ENCODE measurements at places on chromosomes 4 and X.
A peak's percentile ranks its signal among the peaks of the same experiment; 100 is the strongest.

DNA sequence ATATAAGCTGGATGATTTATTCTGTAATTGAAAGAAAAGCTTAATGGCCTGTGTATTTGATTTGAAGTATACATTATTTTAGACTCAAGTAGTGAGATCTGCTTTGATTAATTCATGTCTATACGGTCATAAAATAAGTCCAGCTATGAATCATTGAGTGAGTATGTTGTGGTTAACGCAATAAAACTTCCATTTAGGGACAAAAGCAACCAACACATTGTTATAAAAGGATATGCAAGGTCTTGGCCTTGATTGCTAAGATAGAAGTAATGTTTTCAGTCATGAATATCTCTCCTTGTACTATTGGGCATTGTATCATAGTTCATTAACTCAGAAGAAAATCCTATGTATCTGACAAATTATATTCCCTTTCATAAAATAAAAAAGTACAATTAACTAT, 162.1 kb downstream of the EPHA5 start:
- no peak for DNase-seq

DNA sequence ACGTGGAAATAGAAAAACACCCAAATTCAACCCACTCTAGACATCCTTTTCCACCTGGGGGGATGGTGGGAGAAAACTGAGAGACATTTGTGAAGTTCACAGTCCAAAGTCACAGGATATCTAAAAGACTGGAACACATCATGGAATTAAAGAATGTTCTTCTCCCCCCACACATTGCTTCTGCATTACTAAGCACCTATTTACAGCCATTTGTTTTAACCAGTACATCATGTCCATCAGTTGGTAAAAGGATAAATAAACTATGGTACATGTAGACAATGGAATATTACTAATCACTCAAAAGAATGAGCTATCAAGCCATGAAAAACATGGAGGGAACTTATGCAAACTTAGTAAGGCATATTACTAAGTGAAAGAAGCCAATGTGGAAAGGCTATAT, 185.5 kb upstream of the ANXA10 start:
- DNase-seq = no peak

DNA sequence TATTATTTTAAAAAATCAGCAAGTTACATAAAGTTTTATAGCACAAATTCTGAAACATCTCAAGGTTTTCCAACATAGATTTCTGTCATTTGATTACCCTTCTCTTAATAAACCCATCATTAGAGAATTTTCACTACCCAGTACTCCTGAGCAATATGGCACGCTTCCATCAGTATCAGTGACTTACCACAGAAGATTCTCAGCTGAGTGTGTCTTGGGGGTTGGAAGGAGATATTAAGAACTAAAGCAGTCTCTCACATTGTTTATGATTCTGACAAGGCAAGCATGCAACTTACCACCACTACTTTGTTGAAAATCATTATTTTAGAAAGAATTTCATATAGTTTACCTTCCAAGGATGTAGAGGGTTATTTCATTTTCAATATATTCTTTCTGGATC, 67.7 kb downstream of the INPP4B start:
- no peak for DNase-seq

- DNase-seq = no peak
Observed at GRCh38 chr4:82761229-82761628, 37.4 kb downstream of the SCD5 start.

GRCh38 chrX:18652636-18653035, 19.3 kb downstream of the RS1 start:
- no peak for DNase-seq

DNA sequence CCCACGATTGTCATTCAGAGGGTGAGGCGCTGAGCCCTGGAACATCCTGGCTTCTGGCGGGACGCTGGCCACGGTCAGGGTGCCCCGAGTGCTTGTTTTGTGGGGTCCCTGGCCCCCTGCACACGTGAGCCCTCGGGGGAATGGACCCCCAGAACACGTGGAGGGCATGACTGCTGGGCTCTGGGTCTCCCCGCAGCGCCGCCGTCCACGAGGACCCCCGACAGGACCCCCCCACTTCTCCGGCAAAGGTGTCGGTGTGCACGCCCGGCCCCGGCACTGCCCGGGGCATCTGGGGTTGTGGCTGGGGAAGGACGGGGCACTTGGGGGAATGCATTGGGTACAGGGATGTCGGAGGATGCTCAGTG, 13.9 kb upstream of the GTPBP6 start:
- DNase-seq = no peak

- DNase-seq = no peak
Observed at GRCh38 chrX:69988955-69989394, 60.8 kb downstream of the AWAT2 start.

- DNase-seq = no peak
Observed at GRCh38 chr4:35506161-35506560, 738.2 kb downstream of the ARAP2 start.

GRCh38 chr4:178136736-178137345, 694.6 kb upstream of the AGA start:
- no peak for DNase-seq

DNA sequence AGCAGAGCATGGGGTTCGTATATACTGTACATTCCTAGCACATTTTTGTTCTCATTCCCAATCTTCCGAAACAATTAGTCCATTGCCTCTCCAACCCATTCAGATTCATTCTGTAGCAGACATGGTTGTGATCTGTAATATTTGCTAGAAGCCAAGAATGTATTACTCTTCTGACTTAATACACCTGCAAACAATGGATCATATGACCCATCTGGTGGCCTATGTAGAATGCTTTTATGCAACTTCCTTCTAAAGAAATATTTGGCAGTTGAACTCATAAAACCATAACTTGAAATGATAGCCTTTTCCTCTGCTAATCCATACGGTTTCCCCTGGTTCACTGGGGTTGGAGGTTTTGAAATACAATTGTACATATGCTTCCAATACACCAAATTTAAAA, 32.8 kb upstream of the SGMS2 start:
- no peak for DNase-seq

DNA sequence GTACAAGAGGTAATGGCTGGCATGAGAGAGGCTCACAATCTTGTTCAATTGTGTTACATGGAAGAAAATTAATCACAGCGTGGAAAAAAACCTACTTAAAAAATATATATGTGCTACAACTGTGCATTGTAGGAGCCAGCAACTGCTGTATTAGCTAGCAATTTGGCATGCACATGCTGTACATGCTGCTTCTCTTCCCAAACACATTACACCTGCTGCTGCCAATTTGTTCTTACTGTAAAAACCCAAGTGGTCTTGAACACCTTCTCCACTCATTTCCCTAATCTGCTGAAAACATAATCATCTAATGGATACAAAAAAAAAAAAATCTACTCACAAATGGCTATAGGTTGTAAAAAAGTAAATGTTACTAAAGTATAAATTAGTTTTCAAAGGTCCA, 264.2 kb downstream of the INPP4B start:
- DNase-seq = no peak

DNA sequence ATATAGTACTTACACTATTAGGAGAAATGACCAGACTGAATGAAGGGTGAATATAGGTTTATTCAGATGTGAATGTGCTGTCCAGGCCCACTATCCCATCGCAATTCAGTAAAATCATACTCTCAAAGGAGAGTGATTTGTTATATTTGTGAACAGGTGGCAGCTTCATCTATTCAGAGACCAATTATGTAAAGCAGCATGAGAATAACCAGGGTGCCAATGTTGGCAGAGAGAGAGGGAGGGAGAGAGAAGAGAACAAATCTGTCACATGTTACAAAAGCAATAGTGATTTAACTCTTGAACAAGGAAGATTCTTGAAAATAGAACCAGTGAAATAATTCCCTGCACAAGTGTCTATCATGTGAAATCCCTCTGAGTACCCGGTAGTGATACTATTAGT, 38.9 kb upstream of the TLL1 start:
- no peak for DNase-seq

- DNase-seq = no peak
Observed at GRCh38 chr4:19583827-19584569, 667.7 kb upstream of the SLIT2 start.

GRCh38 chr4:186904101-186904500, 180.4 kb upstream of the FAT1 start:
- no peak for DNase-seq

DNA sequence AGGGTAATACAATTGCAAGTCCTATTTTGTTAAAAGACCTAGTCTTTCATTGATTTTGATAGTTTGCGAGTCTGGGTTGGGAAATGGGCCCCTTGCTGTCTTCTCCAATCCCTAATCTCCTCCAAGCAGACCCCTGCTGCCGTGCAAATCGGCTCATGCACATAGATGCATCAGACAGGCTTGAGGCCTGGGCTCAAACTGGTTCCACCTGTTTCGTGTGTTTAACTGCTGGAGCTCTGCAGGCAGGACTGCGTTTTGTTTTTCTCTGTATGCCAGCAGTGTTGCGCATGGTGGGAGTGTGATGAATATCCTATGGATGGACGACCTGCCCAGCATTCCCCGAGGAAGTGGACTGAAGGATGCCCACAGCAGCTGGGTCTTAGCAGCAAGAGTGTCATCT, 133.9 kb downstream of the PDGFRA start:
- DNase-seq = no peak

DNA sequence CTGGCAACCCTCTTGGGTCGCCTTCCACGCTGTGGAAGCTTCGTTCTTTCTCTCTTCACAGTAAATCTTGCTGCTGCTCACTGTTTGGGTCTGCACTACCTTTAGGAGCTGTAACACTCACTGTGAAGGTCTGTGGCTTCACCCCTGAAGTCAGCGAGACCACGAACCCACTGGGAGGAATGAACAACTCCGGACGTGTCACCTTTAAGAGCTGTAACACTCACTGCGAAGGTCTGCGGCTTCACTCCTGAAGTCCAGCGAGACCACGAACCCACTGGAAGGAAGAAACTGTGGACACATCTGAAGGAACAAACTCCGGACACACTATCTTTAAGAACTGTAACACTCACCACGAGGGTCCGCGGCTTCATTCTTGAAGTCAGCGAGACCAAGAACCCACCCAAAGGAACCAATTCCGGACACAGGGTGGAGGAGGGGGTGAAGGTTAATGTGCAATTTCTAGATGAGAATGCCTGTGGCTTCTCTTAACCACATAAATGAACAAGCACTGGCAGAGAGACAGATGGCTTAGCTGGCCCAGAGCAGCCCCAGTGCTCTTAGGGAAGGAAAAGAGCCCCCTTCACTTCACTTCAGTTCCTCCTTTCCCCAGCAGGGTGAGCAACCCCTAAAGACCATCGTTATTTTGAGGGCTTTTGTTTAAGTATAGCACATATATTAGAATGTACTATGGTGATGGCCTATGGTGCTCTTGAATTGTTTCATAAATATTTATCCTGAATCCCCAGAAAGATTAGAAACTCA, 73.0 kb downstream of the LUZP4 start:
- no peak for DNase-seq

DNA sequence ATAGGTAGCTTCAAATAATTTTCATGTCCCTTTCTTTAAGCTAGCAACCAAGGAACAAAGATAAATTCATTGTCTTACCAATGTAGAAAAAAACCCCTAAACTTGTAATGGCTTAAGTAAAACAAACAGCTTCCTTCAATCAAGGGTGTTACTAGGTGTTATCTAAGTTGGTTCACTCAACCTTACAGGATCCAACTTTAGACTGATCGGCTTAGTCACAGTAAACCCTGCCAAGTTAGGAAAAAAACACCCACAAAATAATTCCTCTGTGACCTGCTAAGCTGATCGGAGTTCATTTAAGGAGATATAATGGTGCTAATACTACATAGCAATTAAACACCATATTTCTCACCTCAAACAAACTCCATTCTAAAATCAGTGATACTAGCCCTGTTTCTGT, 10.1 kb downstream of the AIFM1 start:
- DNase-seq = no peak

DNA sequence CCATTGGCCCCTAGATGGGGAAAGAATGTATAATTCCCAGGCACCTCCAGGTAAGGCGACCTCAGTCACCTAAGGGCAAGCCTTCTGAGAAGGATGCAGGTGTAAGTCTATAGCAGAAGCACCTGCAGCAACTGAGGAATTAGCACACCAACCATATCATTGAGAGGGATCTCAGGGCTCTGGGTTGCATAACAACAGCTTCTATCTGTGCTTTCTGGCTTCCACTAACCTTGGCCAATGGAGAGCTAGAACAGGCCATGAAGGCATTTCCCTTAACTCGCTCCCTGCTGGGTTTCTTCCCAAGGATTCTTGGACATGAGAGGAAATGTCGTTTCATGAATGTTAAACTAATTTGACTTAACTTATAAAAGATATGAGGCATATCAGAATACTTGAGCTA, 177.8 kb upstream of the GK2 start:
- no peak for DNase-seq

DNA sequence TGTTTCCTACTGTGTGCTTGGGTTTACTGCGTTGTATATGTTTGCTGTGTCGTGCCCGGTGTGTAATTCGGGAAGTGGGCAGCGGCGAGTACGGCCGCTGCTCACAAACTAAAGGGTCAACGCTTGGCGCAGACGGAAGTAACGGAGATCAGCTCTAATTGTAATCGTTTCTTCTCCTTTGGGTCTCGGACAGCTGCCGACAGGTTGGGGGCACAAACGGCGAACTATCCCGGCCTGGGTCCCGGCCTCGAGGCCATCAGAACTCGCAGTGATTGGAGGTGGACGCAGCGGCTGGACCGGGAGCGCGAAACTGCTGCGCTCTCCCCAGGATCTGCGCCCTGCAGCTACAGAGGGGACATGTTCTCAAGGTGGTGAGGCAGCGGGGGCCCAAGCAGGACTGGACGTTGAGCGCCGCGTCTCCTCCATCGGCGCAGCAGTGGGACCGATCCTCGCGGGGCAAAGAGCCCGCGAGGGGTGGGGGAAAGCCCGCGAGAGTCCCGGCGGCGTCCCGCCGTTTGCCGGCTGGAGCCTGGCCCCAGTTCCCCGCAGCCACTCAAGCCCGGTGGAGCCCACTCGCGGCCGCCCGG, 516 bp upstream of the ZIC3 start:
- no peak for DNase-seq

DNA sequence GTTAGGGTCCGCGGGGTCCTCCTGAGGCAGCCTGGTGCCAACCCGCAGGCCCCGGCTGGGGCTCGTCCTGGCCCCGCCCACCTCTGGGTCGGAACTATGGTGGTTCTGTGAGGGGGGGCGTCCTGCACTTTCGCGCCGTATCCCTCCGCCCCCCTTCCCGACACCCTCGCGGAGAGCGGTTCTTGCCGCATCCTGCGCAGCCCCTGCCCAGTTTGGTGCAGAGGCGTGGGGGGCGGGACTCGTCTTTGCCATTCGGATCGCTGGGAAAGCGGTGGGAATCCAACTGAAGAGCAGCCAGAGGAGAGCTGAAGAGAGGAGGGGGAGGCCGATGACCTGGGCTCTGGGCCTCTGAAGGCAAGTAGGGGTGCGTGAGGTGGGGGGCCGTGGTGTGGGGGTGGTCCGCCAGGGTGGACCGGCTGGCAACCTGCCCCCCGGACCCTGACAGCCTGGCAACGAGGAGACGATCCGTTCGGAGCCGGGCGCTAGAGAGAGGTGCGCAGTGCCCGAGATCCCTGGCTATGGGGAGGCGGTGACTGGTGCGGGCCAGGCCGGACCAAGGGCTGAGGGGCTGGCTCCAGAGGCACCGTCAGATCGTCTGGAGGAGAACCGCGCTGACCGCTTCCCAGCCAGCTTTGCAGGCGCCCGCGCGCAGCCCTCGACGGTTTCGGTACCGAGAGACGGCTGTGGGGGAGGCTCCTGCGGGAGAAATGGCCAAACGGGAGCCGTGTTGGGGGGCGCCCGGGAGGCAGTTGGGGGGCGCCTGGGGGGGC, at the start of gene GPRASP1:
TSS of gene GPRASP1 (plus strand) at position 242 of the 770 bp plus-strand sequence. CDS start 2,431 bp downstream, outside the sequence.
- peak; percentile 13 for DNase-seq

Measured in GM20000 (cell line).